Brain pericyte (primary cell): ENCODE measurements at places on chromosomes 1 and 21.

DNA sequence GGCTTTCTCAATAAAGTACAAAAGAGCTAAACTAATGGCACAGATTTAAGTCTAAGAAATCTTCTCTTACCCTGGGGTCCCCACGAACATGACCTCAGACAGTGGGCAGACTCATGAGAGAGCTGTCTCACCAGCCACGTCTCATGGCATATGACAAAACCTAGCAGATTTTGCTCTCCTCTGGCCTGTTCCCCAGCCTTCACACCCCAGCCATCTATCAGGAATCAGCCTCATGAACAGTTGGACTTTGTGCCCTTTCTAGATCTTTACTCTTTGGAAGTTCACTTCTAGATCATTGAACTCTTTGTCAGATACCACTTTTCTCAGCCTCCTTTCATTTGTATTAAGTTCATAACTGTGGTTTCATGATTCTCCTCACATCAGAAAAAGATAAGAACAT, 14.2 kb upstream of the HSD3B1 start:
- DNase-seq, result no peak

DNA sequence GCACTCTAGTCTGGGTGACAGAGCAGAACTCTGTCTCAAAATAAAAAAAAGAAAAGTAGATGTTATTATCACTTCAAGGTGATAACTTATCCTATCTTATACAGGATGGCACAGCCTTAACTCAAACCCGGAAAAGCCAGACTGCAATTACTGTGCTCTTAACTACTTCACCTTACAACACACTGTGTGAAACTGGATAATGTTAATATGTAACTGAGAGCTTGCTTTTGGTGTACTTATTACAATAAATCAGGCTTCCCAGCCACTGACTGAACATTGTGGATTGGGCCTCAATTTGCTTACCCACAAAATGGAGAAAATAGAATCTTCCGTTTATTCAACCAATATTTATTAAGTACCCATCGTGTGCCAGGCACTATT, 1.4 kb downstream of the ORC1 start:
- DNase-seq, result no peak

DNA sequence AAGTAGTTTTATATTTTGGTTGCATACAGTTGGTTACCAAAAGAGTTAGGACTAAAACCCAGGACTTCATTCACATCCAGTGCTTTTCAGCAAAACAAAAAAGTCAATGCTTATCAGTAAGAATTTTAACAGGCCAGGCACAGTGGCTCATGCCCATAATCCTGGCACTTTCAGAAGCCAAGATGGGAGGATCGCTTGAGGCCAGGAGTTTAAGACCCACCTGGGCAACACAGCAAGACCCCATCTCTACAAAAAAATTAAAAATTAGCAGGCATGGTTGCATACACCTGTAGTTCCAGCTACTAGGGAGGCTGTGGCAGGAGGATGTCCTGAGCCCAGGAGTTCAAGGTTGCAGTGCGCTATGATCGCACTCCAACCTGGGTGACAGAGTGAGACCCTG, 47.3 kb downstream of the AKT3 start:
- DNase-seq, result no peak

- no peak for DNase-seq
Measured at GRCh38 chr1:100631015-100631551, 88.5 kb upstream of the VCAM1 start.

DNA sequence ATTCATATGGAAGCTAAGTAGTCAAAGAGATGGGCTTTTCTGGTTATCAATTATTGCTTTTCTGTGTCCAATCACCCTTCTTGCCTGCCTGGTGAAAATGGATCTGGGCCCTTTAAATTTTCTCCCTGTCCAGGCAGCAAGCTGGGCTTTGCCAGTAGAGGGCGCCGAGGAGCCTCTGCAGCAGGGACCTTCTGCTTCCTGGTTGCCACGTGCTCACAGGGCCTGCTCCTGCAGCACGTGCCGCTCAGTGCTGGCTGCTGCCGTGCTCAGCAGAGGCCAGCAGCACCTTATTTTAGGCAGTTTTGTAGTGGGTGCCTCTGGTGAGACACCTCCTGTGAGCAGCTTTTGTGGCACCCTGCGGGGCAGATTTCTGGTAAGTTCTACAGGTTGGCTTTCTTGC, 4.0 kb downstream of the ACTL8 start:
- no peak for DNase-seq

DNA sequence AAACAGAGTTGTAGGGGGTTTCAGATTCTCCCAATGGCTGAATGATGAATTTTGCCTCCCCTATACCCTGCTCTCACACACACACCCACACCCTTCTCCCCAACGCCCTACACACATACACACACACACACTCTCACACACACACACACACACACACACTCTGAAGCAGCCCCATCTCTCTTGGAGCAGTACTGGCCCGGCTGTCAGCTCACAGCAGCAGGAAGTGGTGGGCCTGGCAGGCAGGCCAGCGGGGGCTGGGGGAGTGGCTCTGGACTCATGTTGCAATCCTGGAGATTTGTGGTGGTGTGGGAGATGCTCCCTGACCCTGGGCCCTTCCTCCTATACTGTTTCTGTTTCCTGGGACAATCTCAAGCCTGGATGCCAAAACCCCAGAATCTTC, 2.2 kb downstream of the IKBKE start:
- no peak for DNase-seq

- no peak for DNase-seq
Measured at GRCh38 chr1:40389871-40390560, 16.5 kb downstream of the SMAP2 start.

- DNase-seq, result no peak
Measured at GRCh38 chr1:26218906-26219494, 15.0 kb upstream of the CEP85 start.

GRCh38 chr1:54499360-54500106, 48.5 kb upstream of the ACOT11 start:
- DNase-seq, result no peak

DNA sequence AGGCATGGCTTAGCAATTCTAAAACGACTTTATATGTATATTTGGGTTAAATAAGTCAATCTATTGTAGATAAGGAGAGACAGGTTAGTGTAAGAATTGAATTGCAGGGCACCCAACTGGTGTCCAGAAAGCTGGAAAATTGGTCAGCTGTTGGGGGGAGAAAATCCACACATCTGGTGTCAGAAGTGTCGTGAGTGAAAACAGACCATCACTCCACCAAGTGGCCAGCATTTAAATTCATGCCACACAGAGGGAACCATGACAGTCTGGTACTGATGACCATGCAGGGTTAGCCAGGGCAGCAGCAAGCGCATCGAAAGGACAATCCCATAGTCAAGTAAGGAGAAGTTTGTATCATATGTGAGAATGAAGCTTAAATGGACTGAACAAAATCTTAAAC, 11.7 kb downstream of the LAX1 start:
- DNase-seq, result no peak

- no peak for DNase-seq
Measured at GRCh38 chr1:25064465-25065240, 134.6 kb upstream of the RUNX3 start.

GRCh38 chr1:215661033-215661432, 93.9 kb downstream of the KCTD3 start:
- DNase-seq, result no peak

DNA sequence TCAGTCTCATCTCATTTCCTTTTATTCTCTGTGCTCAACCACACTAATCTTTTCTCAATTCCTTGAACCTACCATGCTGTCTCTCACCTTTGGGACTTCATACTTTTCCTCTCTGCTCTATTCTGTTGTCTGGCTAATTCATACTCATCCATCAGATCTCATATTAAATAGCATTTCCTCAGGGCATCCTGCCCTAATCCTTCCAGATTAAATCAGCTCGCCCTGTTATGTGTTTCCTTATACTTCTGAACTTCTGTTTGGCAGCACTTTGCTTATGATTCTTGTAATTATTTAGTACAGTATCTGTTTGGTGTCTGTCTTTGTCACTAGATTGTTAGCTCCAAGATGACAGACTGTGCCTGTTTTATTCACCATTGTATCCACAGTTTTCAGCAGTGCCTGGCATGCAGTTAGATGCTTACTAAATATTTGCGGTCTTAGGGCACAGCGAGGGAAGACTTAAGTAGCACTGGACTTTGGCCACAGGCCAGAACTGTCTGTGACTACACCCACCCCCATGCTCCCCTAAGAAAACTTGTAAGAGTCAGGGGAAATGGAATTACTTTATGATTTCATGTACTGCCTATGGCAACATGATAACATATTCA, 9.9 kb upstream of the CAP1 start:
- no peak for DNase-seq

GRCh38 chr1:231172411-231172810, 10.6 kb downstream of the TRIM67 start:
- no peak for DNase-seq

GRCh38 chr1:53688381-53689102, 50.4 kb downstream of the GLIS1 start:
- DNase-seq, result no peak

GRCh38 chr1:228471762-228472398, 15.3 kb upstream of the RNF187 start:
- no peak for DNase-seq

DNA sequence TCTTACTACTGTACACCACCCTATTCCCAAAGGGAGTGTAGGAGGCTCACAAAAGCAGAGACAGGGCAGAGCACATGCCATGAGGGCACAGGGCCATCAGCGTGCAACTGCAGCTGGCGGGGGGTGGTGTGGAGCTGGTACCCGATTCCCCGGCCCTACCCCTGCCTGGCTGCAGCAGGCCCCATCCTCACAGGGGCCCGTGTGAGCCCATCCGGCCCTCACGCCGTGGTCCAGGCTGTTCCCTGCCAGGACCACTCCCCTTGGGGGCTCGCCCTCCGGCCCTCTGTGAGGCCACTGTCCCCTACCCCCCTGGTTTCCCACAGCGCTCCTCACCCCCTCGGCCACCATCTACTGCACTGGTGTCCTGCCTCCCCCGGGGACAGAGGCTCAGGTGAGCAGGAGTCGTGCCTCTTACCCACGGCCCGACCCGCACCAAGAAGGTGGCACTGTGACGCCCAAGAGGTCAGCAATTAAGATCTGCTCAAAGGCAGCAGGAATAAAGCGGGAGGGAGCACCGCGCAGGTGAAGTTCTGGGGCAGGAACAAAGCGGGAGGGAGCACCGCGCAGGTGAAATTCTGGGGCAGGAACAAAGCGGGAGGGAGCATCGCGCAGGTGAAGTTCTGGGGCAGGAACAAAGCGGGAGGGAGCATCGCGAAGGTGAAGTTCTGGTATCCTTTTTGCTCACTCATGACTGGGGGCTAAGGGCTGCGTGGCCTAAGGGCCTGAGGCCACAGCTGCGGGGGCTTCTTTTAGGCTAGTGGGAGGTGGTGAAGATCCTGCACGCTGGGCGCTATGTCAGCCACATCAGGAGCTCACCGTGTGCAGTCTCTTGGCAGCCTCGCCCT, 3.9 kb downstream of the POFUT2 start:
- DNase-seq, result no peak

GRCh38 chr1:111804776-111805175, 49.1 kb downstream of the DDX20 start:
- DNase-seq, result no peak

- no peak for DNase-seq
Measured at GRCh38 chr1:73162564-73162963, 880.2 kb upstream of the NEGR1 start.

DNA sequence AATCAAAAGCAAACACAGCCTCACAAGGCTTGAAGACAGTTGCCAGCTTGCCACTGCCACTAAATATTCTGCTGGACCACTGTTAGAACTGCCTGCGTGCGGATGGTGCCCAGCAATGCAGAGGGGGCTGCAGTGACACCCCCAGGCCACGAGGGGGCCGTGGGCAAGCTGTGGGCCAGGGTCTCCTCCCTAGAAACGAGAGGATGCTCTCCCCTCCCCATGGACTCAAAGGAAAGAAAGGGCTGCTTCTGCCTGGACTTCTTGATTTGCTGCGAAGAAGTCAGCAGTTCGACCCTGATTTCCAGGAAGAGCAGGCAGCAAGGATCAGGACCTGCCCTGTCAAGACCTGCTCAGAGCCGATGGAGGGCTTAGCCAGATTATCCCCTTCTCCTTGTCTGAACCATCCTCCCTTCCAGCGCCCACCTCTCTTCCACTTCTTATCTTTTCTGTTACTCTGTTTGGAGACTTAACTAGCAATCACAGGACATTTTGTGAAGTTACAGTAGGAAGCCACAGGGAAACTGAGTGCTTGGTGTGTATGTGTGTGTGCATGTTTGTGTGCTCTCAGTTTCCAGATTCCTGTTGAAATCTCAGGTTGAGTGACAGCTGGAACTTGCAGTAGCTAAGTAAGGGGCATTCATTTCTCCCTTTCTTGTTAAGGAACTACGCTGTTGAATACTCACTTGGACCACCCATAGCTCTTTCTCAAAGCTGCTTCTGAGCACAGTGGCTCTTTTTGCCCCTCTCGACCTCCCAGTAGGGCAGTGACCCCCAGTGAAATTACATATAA, 2.7 kb downstream of the MAN1C1 start:
- DNase-seq, result no peak

DNA sequence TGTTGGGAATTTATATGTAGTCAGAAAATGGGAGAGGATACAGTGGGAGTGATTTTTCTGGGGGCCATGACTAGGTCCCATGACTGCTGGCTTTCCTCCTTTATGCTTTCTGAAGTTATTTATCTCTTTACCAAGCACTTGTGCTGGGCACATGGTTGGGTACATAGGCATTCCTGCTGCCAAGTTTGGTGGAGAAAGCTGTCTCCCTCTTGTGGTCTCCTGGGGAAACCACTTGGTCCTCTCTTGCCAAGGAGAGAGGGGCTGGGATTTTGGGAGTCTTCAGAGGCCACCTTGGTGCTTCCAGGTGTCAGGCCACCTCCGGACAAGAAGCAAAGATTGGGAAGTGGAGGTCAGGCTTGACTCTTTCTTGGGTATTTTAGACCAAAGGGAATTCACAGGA, 120.2 kb upstream of the KCNE2 start:
- DNase-seq, result no peak

DNA sequence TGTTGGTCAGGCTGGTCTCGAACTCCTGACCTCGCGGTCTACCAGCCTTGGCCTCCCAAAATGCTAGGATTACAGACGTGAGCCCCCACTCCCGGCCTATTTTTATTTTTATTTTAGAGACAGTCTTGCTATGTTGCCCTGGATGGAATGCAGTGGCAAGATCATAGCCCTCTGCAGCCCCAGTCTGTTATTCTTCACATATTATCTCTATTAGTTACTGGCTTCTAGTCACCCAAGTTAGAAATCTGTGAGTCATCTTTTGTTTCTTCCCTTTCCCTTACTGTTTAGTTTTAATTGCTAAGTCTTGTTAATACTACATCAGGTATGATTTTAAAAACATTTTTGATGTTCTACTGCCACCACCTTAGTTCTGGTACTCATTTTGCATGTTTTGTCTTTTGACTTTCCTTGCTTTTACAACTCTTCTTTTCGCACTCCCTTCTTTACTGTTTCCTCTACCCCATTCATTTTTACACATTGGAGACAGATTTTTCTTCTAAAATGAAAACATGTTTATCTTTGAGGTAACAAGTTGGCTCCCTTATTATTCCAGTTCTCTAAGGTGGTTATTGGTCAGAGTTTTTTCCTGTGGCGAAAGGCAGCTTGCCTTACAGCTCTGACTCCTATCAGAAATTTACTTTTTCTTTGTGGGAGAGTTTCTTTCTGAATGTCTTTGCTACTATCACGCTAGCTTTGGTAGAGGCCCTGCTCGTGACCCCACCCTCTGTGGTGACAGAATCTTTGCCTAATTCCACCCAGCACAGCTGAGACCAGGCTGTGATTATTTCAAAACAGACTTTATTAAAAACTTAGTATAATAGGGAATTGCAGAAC, 19.5 kb downstream of the ZMYM4 start:
- no peak for DNase-seq

GRCh38 chr1:31765041-31765467, 914 bp upstream of the ADGRB2 start:
- no peak for DNase-seq
